ENCODE measurements at places on chromosomes 11 and 22. TPM values are rescaled to one million over a fixed set of nuclear protein-coding genes. Genes with fewer than 3 reads are reported as not detected.

The OR4A16 gene
- polyA plus RNA-seq: not detected

The AMPD3 gene
- polyA plus RNA-seq: 5.4 TPM

DNA sequence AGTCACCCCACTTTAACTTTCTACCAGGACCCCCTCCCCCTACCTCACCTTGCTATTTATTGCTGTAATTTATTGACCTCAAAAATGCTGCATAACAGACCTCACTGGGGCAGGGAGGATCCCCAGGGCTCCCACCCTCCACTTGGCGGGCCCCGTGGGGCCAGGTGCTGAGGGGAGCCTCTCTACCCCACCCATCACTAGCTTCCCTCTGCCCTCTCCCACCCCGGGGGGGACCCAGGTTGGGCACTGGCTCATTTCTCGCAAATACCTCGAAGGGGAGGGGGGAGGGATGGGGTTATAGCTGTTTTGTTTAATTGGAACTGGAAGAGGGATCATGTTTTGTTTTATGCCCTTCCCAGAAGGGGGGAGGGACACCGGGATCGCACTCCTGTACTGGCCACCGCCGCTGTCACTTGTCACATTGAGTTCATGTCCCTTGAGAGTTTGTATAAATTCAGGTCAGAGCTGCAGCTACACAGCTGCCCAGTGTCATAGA is 16.3 kb upstream of the TMEM191C start:
- DNase-seq: no peak

The PLAAT2 gene
- polyA plus RNA-seq: 0.27 TPM

GRCh38 chr11:30380846-30381245 is 57.9 kb downstream of the ARL14EP start:
- DNase-seq: no peak

DNA sequence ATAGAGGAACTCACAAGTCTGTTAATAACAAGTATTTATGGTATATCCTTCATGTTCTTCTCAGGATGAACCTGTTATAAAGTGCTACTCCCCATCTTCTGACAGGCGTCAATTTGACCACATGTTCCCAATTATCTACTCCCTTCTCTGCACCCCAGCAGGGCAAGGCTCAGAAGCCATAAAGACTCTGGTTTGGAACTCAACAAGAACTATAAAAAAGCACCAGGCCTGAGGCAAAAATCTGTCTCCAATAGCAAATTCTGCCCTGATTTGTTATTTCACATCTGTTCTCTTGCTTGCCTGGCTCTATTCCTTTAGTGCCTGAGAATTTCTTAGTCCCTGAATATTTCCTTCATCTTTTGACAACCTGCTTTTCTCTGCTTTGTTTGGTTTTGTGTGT is 618.2 kb upstream of the KIRREL3 start:
- no peak for DNase-seq

- DNase-seq: no peak
Observed at GRCh38 chr11:43803766-43804165, 76.9 kb upstream of the ALKBH3 start.

The HRAS gene
- 57.2 TPM for polyA plus RNA-seq

DNA sequence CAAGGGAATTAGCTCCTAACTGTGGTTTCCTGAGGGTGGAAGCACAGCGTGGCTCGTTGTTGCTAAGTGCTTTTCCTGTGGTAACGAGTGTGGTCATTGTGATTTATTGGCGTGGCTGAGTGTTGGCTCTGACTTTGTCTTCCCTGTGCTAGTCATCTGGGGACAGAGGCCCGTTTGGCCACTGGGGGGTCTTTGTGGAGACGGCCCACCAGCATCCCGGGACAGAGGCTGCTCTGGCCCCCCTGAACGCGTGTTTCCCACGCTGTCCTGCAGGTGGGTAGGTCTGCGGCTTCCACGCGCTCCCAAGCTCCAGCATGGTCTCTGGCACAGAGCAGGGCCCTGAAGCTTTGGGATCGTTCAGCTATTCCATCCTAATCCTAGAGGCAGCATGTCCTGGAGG is 1040.0 kb downstream of the TBC1D22A start:
- DNase-seq: no peak

GRCh38 chr22:35410663-35411034 is 10.7 kb downstream of the MCM5 start:
- DNase-seq: no peak
